Right cardiac atrium (tissue), 5 donors: ENCODE measurements at places on chromosomes 7 and 10. TPM values are rescaled to one million over a fixed set of nuclear protein-coding genes. Genes with fewer than 3 reads are reported as not detected.

DNA sequence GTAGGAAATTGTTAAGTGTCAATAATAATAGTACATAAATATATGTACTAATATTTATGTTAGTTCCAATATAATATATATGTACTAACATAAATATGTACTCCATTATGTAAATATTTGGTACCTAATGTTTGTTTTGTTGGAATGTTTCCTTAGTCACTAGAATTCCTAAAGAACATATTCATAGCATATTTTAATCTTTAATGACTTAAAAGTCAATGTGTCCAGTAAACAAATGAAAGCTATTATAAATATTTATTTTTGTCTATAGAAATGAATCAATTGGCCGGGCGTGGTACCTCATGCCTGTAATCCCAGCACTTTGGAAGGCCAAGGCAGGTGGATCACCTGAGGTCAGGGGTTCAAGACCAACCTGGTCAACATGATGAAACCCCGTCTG is 153.6 kb downstream of the GPR158 start:
- no peak for DNase-seq

GRCh38 chr7:156177422-156178055 is 365.3 kb upstream of the SHH start:
- DNase-seq, result no peak

DNA sequence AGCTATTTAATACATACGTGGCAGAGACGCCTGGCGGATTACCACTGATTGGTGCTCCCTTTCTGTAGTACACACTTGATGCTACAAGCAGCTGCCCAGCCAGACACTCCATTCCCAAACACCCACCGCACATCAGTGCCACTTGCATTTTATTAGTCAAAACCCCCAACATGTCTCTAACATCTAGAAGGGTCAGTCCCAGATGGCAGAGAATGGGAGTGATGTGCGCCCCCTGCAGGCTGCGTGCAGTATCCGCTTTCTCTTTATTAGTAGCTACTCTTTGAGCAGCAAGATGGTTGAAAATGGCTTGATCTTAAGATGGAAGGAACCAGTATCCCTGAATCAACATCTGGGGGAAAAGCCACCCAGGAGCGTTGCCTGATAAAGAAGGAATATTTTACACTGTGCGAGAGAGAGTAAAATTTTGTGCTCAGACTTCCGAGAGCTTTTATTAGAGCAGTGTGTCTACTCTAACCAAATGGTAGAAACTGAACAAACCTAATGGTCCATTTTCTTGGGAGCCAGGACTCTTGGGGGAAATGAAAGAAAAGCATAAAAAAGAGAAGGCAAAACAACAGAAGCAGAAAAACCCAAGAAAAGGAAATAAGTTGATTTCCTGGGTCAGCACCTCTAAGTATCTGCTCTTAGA is 78.3 kb downstream of the ST8SIA6 start:
- DNase-seq, result no peak

GRCh38 chr7:94056796-94057207 is 52.6 kb upstream of the BET1 start:
- no peak for DNase-seq

The LBX1 gene
- polyA plus RNA-seq, result not detected

The COL17A1 gene
- 0.07 TPM for polyA plus RNA-seq
